Fibroblast of skin of back (primary cell): ENCODE measurements at places on chromosomes 5 and 9.
A peak's percentile ranks its signal among the peaks of the same experiment; 100 is the strongest.

GRCh38 chr9:90029996-90030395, 425.2 kb downstream of the GADD45G start:
- no peak for DNase-seq

GRCh38 chr5:132426525-132427138, 57.1 kb downstream of the SLC22A5 start:
- DNase-seq, result peak; percentile 95

DNA sequence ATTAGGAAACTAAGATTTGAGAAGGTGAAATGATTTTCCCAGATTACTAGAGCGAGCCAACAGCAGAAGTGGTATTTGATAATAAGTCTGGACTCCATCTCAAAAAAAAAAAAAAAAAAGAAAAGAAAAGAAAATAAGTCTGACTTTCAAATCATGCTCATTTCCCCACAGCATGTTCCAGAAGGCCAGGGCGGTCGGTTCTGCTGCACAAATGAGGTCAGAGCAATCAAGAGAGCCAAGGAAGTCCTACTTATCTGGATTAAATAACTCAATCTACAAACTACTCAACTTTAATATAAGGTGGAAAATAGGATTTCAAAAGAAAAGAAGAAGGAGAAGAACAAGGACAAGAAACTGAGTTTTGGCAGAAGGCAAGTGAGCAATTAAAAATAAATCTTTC, 130.4 kb upstream of the RASA1 start:
- no peak for DNase-seq

GRCh38 chr5:107570805-107571531, 99.8 kb downstream of the EFNA5 start:
- DNase-seq, result no peak
